Foreskin melanocyte (primary cell): ENCODE measurements at places on chromosomes 7 and 10.

- no peak for DNase-seq
These were observed 27.6 kb downstream of the AVL9 start for GRCh38 chr7:32522746-32523530.

DNA sequence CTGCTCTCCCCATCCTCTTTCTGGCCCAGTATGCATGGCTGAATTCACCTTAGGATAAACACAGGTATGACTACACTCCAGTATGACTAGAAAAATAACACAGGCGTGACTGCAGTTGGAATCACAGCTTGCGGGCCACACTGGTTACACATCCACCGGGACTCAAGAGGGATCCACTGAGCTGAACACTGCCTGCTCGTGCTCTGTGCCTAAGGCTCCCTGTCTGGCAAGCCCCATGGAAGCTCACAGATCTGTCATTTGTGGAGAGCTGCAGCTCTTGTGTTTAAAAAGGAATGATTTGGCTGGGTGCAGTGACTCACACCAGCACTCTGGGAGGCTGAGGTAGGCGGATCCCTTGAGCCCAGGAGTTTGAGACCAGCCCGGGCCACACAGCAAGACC is 26.8 kb downstream of the VOPP1 start:
- DNase-seq, result no peak

GRCh38 chr10:114709984-114710383 is 51.9 kb upstream of the ABLIM1 start:
- DNase-seq, result no peak

- no peak for DNase-seq
These were observed 440 bp upstream of the MINDY3 start for GRCh38 chr10:15860692-15861201.

GRCh38 chr7:84913731-84914130 is 273.1 kb downstream of the SEMA3D start:
- no peak for DNase-seq

DNA sequence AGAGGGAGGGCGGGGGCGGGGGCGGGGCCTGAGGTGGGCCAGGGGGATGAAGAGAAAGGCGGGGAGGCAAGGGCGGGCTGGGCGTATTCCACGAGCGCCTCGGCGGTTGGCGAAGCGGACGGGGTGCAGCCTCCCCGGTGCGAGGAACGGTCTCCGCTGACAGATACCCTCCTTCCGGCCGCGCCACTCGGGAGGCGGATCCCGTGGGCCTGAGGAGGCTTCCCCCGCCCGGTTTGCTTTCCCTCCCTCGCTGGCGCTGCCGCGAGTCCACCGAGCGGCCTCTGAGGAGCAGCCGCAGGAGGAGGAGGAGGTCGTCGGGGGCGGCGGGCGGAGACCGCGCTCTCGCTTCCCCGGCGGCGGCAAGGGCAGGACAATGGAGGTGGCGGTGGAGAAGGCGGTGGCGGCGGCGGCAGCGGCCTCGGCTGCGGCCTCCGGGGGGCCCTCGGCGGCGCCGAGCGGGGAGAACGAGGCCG is at the start of gene TRIM24:
TSS of gene TRIM24 (plus strand) at position 84 of the 473 bp plus-strand sequence. CDS start at position 374, 290 bp downstream.
- no peak for DNase-seq

GRCh38 chr7:138907850-138908249 is 73.3 kb downstream of the KIAA1549 start:
- no peak for DNase-seq

- no peak for DNase-seq
These were observed 17.4 kb upstream of the KIF5B start for GRCh38 chr10:32073659-32074058.

GRCh38 chr7:142880876-142881505 is 4.6 kb downstream of the TRPV6 start:
- DNase-seq, result no peak

DNA sequence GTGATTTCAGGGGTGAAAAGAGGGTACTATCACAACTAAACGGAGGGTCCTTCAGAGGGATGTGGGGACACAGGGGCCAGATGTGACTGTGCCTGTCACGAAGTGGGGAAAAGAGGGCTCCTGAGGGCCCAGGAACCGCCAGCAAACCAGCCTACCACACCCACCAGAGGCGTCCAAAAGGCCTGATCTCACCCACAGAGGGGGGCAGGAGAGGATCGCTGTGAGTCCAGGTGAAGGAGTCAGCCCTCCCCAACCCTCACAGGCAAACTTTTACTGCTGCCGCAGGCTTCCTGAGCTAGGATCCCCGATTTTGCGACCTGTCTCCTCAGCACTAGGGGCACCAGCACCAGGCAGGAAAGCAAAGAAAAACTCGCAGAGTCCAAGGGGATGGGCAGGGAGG is 64.7 kb downstream of the HIPK2 start:
- DNase-seq, result no peak

GRCh38 chr7:20513341-20513740 is 102.1 kb upstream of the ABCB5 start:
- DNase-seq, result no peak

- DNase-seq, result no peak
These were observed 14.8 kb upstream of the LRRC17 start for GRCh38 chr7:102897856-102898531.

DNA sequence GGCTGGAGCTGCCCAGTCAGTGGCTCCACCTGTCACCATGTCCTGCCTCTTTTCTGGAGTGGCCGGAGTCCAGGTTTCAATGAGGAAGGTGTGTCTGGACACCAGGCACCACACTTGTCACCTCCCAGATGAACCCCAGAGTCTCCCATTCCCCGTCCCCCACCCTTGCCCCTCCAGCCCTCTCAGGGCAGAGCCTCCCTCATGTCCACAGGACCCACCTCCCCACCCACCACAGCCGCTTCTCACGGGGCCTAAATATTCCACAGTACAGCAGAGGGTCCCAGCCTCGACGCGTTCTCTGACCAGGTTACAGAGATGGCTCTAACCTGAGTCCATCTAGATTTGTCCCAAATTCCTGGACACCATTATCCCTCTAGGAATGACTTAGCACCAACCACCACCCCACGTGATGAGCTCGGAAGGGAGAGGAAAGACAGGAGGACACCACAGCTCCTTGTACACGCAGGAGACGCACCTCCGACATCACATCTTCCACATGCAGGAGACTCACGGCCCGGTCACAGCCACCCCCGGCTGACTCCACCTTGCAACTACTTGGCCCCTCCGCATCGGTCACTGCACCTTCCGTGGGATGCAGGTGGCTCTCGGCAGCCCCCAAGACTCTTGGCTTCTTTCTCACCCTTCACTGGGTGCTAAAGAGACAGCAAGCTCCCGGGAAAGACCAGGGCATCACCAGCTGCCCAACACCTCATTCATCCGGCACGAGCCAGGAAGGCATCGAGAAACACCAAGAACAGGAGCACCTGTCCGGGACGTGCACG is 560.2 kb downstream of the DNAJB6 start:
- no peak for DNase-seq

- no peak for DNase-seq
These were observed 24.9 kb upstream of the TNRC18 start for GRCh38 chr7:5448378-5449037.
